WTC11 (cell line): ENCODE measurements at places on chromosomes 3 and 15. TPM values are rescaled to one million over a fixed set of nuclear protein-coding genes. Genes with fewer than 3 reads are reported as not detected.

GRCh38 chr3:177441276-177441812, 244.1 kb upstream of the TBL1XR1 start:
- DNase-seq, result no peak

- DNase-seq, result no peak
Measured at GRCh38 chr3:128072454-128073184, 20.4 kb downstream of the SEC61A1 start.

DNA sequence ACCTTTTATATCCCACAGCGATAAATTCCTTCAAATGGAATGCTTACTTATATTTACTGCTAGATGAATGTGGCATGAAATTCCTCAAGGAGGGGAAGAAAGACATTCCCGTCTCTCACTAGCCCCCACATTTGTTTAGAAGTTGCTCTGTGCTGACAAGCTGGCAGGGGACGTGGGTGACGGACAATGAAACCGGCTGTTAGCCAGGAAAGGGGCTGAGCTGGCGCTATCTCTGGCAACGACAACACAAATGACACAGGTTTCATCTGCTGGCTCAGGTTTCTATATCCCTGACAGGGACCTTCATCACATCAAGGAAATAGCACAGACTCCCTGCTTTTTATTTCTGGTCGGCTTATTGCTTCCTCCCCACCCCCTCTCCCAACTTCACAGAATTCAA, 15.8 kb downstream of the RUVBL1 start:
- no peak for DNase-seq

GRCh38 chr15:59694779-59695178, 5.7 kb upstream of the BNIP2 start:
- no peak for DNase-seq

DNA sequence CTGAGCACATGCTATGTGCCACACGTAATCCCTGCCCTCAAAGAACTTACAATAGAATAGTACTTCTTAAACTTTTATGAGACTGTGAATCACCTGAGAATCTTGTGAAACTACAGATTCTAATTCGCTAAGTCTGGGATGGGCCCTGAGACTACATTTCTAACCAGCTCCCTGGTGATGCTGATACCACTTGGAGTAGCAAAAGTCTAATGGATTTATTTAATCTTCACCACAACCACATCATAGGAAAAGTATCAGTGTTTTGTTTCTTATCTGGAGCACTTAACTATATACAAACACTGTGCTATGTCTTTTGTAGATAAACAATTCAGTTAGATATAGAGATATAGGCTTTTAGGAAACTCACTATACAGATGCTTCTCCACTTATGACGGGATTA, 23.8 kb upstream of the TCF12 start:
- no peak for DNase-seq

GRCh38 chr3:38573111-38573510, 76.4 kb downstream of the SCN5A start:
- DNase-seq, result no peak

- no peak for DNase-seq
Measured at GRCh38 chr3:67719333-67719732, 64.9 kb upstream of the SUCLG2 start.

- DNase-seq, result no peak
Measured at GRCh38 chr3:65814845-65815578, 223.7 kb downstream of the MAGI1 start.

DNA sequence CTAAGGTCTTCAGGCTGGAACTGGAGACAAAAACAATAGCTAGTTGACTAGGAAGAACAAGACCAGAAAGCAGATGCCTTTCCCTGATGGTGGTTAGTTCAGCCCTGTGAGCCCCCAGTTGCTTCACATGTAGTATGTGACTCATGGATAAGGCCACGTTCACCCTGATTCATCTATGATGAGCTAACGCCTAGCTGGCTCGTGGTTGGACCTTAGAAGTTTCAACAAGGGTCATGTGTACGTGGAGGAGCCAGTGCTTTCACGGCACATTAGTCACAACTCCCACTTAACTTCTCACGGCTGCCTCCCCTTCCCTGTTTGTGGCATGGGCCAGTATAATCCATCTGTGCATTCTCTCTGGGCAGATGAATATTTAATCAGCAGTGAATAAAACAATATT, 20.6 kb downstream of the COL8A1 start:
- DNase-seq, result no peak

DNA sequence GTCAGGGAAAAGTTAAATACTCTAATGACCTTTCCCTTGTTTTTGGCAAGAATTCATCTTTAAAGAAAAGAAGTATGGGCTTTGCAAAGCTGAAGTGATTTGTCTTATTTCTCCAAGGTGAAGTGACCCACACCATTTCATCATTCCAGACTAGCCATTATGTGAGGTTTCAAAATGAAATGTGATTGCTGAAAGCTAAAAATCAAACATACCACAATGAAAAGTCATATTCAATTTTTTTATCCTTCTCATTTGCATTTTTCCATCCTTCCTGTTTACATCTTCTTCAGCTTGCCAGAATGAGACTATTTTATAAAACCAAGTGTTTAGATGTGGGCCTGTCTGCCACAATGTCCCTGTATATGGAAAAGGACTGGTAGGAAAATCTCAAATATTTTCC, 142.3 kb upstream of the STRIT1 start:
- no peak for DNase-seq

ECE2 gene
- 0.46 to 1.2 TPM (median 0.64 TPM) in 3 replicates for total RNA-seq

DNA sequence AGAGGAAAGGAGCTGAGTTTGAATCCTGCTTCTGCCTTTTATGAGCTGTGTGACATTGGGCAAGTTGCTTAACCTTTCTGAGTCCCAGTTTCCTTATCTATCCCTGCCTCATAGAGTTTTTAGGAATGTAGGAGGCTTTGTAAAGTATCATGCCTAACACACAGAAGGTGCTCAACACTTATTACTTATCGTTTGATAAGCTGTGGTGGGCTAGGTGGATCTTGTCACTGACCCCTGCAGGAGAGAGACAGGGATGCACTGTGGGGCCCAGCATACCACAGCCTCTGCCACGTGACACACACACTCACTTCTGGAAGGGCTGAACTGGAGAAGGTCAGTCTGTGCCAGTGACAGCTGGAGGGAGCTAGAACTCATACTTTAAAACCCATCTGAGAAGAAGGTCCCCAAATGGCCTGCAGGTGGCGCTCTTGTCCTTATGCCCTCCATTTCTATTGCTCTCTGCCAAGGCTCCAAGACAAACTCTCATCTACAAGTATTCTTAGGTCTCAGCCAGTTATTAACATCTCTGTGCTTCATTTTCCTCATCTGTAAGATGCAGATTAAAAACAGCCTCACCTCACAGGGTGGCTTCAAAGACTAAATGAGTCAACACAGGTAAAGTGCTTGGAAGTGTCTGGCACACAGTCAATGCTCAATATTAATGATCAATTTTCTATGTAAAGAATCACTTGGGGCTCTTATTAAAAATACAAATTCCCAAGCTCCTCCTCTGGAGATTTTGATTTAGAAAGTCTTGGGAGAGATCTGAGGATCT, 57.5 kb upstream of the HACD2 start:
- DNase-seq, result peak; percentile 92

MRPS25 gene
- total RNA-seq, result 69.7 to 72.7 TPM (median 70.1 TPM) in 3 replicates

DNA sequence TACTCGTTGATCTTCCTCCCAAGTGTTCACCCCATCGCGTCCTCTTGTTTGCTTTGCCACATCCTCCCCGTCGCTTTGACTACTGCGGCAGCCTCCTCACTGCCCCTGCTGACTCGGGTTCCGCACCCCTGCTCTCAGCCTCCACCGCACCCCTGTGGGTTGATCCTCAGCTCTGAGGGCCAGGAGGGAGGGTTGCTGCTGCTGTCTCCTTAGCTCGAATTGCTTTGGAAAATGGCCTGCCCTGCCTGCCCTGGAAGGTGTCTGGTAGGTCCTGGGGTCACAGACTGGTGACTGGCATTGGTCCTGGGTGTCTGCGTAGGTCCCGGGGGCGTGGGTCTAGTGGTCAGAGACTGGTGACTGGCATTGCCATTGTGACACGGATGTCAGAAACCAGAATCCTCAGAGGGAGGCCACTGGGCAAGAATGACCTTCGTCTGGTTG, 9.4 kb downstream of the MUC4 start:
- DNase-seq, result no peak

GRCh38 chr3:135239615-135239884, 444.5 kb downstream of the EPHB1 start:
- no peak for DNase-seq

GRCh38 chr15:71002316-71002715, 109.7 kb downstream of the LRRC49 start:
- no peak for DNase-seq

DNA sequence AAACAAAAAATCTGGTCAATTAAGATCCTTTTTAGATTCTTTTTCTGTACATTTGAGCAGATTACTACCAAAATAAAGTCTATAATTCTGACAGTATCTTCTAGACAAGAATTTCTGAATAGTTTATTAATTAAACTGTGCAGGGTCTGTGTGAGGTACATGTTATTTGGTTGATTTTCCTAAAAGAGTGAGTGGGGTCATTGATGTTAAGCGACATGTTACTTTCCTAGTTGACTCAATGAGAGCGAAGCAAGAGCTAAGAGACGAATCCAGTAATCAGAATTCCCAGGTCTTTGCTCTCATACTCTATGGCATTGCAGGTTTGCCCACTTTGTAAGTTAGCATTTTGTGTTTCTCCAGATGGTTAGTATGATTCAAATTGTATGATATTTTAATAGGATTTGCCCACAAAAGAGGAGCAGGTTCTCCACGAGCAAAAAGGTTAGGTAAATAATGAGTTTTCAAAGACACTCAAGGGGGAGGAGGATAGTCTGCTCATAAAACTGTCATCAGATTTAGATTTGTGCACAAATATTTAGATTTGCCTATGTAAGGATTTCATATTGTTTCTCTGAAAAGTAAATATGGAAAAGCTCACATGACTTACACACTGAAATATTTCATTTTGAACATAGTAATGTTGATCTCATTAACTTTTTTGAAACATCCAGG, 217.2 kb upstream of the CGNL1 start:
- DNase-seq, result no peak

GRCh38 chr15:58340176-58340575, 91.6 kb upstream of the LIPC start:
- no peak for DNase-seq

DNA sequence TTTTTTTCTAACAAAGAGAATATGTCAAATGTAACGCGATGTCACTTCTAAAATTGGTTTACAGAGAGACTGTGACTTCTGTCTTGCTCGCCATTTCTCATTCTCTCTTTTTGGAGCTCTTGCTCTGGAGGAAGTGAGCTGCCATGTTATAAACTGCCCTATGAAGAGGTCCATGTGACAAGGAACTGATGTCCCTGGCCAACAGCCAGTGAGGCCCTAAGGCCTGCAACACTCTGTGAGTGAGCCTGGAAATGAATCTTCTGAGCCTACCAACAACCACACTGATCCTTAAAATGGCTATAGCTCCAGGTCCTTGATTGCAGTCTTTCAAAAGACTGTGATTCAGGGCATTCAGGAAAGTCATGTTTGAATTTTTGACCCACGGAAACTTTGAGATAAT, 49.9 kb downstream of the NMD3 start:
- no peak for DNase-seq

DNA sequence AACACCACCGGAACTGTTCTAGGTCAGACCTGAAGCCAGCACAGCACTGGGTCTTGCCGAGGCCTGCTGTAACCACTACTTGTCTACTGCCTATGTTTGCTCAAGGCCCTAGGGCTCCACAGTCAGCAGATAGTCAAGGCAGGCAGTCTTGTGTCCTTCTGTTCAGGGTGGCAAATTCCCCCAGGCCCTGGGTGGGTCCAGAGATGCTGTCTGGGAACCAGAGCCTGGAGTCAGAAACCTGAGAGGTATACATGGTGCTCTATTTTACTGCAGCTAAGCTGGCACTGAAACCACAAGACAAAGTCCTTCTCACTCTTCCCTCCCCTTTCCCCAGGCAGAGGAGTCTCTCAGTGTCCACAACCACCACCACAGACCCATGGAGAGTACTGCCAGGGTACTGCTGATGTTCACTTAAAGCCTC, 89.9 kb downstream of the BBX start:
- DNase-seq, result no peak

RFTN1 gene
- 2.7 to 3.8 TPM (median 3.2 TPM) in 3 replicates for total RNA-seq

CHL1 gene
- 0.27 TPM in 1 of 3 replicates, not detected in the others for total RNA-seq

UROC1 gene
- 0.09 TPM in 1 of 3 replicates, not detected in the others for total RNA-seq

SLC30A4 gene
- 0.04 to 0.05 TPM in 2 of 3 replicates, not detected in the other for total RNA-seq

GOLGA8M gene
- 0.39 TPM in 1 of 3 replicates, not detected in the others for total RNA-seq

GRCh38 chr3:13167064-13167743, 94.0 kb upstream of the IQSEC1 start:
- DNase-seq, result no peak

DNA sequence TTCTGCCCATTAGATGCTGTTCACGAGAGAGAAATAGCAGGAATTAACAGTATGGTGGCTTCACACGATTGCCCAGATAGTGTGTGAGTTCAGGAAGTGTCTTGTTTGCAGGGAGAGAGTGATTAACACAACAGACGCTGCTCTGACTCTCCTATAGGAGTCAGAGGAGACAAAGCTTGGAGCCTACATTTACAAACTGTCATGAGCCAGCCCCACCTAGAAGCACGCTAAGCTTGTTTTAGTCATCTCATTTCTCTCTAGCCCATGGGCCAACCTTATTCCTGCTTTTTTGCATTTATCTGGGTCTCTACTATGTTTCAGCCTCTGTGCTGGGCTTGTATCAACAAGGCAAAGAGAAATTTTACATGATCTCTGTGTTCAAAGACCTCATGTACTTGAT, 128.3 kb upstream of the BFSP2 start:
- DNase-seq, result no peak

- DNase-seq, result no peak
Measured at GRCh38 chr15:39054128-39054732, 489.6 kb upstream of the RASGRP1 start.

GRCh38 chr15:29978411-29979382, 104.1 kb upstream of the GOLGA8J start:
- DNase-seq, result no peak

HRG gene
- 0.11 to 0.24 TPM (median 0.11 TPM) in 3 replicates for total RNA-seq

TNFAIP8L3 gene
- total RNA-seq, result 0.25 to 0.39 TPM (median 0.34 TPM) in 3 replicates

DNA sequence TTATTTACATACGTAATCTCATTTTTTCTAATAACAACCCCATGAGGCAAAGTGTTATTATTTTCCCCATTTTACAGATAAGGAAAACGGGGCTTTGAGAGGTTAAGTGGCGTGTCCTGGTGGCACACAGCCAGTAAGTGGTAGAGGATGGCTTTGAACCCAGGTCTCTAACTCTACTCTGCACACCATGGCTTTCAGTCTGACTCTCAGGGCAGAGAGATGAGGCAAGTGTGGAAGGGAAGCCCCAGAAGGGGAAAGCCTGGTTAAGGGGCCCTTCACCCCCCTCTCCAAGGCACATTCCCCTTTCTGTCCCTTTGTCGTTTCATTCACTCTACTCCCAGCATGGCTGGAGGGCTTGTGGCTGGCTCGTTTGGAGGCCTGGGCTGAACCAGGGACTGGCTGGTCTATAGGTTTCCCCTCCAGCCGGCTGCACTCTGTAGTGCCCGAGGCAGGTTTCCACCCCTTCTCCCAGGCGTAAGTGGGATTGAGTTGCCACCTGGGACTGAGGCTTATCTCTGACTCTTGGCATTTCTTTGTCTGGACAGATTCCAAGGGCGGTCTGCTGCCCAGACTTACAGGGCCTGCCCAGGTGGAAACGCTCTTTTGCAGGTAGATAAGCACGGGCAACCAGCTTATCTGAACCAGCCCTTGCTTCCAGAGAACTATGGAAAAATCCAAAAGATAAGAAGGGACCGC, 12.1 kb downstream of the SEMA4B start:
- no peak for DNase-seq
